Tongue (tissue), 3 donors: ENCODE measurements at places on chromosomes 1 and 21. TPM values are rescaled to one million over a fixed set of nuclear protein-coding genes. Genes with fewer than 3 reads are reported as not detected.

The MAP3K7CL gene
- 88.3 TPM for total RNA-seq

DNA sequence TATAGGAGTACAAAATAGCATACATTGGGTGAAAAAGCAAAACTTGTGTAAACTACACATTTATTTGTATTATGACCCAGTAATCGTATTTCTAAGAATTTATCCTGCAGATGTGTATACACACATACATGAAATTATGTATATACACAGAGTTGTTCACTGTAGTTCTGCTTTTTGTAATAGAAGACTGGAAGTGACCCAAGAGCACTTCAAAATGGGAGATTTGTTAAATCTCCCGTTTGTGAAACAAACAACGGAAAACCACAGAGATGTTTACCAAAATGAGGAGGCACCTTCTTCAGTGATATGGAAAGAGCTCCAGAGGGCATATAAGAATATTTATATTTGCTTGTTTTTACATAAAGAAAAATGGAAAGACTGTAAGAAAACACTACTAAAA is 18.0 kb upstream of the MNDA start:
- DNase-seq = peak; percentile 8

- DNase-seq = no peak
Measured at GRCh38 chr21:45979651-45980050, 1.9 kb upstream of the COL6A1 start.

DNA sequence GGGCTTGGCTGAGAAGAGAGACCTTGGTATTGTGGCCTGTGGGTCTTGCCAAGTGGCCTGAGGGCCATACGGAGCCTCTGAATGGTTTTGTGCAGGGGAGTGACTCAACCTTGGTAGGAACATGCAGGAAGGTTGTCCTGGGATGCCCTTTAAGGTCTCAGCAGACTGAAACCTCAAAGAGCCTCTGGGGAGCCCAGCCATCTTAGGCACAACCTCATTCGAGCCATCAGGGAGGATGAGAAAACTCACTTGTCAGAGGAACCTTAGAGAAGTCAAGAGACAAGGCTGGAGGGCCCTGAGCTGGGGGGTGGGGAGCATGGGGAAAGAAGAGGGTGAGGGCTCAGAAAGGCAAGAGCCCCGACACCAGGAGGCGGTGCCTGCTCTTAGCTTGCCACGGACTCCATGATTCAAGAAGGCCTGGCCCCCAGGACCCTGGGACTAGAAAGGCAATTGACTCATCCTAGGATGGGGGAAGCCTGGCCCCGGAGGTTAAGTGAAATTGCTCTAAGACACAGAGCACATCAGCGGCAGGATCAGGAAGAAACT is 13.0 kb downstream of the IFI6 start:
- DNase-seq = no peak

The CD52 gene
- total RNA-seq = not detected

DNA sequence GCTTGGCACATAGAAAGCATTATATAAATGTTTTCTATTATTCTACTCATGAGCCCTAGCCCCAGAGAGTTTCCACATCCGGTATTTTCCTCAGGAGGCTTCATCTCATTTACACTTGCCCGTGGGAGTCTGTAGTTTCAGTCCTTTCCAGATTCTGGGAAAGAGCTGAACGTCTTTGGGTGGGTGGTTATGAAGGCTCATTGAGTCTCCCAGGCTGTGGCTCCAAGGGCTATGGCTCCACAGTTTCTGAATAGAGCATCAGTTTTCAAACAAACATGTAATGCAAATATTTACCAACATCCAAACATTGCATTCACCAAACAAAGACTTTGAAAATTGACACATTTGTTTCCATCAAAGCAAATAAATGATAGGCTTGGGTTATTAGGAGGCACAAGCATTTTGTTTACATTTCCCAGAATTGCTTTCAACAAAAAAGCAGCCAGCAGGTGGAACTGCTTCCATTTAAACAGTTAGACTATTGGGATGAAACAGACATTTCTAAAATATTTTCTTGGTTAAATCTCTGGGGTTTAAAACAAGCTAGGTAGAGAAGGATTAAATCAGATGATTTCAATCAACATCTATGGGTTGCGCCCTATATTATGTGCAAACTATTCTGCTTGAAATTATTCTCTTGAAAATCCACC is 1.3 kb upstream of the LEMD1 start:
- no peak for DNase-seq

GRCh38 chr21:18620436-18620835 is 216.9 kb upstream of the TMPRSS15 start:
- DNase-seq = no peak

DNA sequence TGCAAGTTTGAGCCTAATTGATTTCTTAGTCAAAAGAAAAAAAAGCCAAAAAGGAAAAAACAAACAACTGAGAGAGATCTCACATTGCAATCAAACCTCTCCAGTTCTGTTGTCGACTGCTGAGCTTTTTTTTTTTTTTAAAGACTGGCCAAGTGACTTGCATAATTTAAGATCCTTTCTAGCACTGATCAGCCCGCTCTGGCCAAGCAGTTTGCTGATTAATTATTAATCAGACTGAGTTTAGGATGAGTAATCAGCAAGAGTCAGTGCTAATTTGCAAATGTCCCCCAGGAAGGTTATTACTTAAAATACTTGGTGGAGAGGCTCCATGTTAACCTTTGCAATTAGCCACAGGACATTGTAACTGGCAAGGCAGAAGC is 39.3 kb downstream of the HMGB4 start:
- DNase-seq = no peak

GRCh38 chr1:26126321-26127084 is 14.9 kb downstream of the PDIK1L start:
- DNase-seq = peak; percentile 13

GRCh38 chr1:219905524-219905923 is 22.8 kb downstream of the SLC30A10 start:
- no peak for DNase-seq

DNA sequence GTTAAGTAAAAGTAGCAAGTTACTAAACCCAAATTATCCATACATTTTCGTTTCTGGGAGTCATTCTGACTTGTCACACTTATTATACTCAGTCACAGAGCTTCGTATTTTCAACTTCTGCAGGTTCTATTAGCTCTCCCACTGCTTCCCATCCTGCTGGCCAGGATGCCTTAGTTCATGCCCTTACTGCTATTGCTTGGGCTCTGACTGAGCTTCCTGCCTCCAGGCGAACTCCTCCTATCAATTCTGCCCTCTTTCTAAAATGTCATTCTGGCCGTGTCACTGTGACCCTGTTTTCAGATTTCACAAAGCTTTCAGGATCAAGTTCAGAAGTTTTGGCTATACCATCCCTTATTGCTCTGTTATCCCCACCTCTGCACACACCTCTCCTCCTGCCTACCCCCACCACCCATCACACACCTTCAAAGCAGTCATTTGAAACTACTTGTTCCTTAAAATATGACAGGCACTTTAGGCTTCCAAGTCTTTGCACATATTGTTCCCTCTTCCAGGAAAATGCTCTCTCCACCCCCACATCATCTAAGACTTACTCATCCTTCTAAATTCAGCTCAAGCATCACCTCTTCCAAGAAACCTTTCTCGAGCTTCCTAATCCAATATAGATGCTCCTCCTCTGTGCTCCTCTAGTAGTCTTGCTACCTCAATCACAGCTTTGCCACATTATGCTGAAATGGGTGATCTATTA is 278.0 kb downstream of the BRINP2 start:
- no peak for DNase-seq

GRCh38 chr1:224407571-224408293 is 26.9 kb downstream of the WDR26 start:
- DNase-seq = no peak
